Putamen (tissue), 1 donor: ENCODE measurements at places on chromosomes 7 and 10.

- no peak for DNase-seq
Observed at GRCh38 chr7:52352013-52352981, 683.1 kb upstream of the POM121L12 start.

GRCh38 chr10:96532523-96532922 is 18.8 kb upstream of the TLL2 start:
- no peak for DNase-seq

GRCh38 chr10:76309070-76309469 is 877.6 kb downstream of the LRMDA start:
- no peak for DNase-seq

- DNase-seq: peak; percentile 2
Observed at GRCh38 chr7:17185690-17186070, 112.8 kb upstream of the AHR start.

DNA sequence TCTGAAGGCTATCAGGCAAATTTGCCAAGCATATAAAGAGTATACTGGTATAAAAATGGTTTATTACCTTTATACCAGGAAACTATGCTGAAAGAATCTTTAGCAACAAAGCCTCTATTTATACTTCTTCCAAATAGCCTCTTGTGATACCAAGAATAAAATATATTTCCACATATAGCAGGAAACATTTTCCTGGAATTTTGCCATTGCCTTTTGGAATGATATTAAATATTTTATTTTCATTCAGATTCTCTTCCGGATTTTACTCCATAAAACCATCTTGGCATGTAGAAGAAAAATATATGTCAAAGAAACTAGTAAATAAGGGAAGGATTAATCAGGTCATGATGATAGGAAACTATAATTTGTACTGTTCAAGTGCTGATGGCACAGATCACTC is 17.7 kb downstream of the SOSTDC1 start:
- DNase-seq: no peak

DNA sequence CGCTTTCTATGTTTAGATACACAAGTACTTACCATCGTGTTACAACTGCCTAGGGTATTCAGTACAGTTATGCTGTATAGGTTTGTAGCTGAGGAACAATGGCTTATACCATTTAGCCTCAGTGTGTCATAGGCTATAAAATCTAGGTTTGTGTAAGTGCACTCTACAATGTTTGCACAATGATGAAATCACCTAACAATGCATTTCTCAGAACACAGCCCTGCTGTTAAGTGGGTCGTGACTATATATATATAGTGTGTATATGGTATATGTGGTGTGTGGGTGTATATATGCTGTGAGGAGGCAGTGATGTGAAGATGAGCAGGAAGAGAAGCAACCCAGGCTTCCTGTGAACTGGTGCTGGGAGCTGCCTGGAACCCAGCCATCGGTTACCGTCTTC is 65.6 kb upstream of the MKI67 start:
- DNase-seq: no peak

GRCh38 chr7:115474137-115474536 is 552.2 kb downstream of the MDFIC start:
- no peak for DNase-seq

GRCh38 chr7:44320141-44320540 is 5.3 kb downstream of the CAMK2B start:
- no peak for DNase-seq

DNA sequence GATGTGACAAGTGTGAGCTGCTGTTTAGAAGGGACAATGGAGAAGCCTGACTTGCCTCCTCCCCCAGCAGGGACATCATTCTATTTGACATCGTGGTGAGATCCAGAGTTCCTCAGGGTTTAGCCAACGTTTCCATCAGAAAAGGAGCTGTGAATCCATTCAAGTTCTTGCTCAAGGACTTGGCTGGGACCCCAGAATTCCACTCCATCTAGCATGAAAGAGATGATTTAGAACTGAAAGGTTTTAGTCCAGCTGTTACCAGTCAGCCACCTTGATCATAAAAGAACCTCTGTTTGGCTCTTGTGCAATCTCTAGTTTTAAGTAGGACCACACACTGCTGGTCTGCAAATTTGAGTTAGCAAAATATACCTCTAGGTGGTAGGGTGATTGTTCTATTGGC is 337.6 kb downstream of the FRMD4A start:
- no peak for DNase-seq

DNA sequence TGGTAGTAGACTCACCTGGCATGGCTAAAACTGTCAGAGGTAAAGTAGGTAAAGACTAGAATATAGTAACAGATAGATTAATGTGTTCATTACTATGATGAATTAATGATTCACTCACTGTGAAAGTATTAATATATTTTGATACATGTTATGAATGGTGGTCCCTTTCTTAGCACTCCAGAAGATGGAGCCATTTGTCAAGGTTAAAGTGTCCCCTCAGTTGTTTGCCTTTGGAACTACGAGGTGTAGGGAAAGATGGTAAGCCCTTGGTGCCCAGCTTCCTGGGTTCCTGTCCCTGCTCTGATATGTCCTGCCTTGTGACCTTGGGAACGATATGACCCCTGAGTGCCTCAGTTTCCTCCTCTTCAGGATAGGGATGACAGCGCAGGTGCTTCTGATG is 49.4 kb downstream of the HTRA1 start:
- DNase-seq: no peak

- DNase-seq: no peak
Observed at GRCh38 chr7:147664541-147664940, 926.0 kb upstream of the C7orf33 start.

GRCh38 chr7:2140216-2141020 is 92.3 kb downstream of the MAD1L1 start:
- no peak for DNase-seq

GRCh38 chr7:78063758-78064157 is 265.2 kb downstream of the PHTF2 start:
- DNase-seq: no peak

- no peak for DNase-seq
Observed at GRCh38 chr10:48431871-48432270, 125.4 kb downstream of the MAPK8 start.

GRCh38 chr10:62614389-62615157 is 189.9 kb upstream of the ADO start:
- no peak for DNase-seq

- no peak for DNase-seq
Observed at GRCh38 chr7:141001122-141001521, 13.6 kb downstream of the MRPS33 start.

DNA sequence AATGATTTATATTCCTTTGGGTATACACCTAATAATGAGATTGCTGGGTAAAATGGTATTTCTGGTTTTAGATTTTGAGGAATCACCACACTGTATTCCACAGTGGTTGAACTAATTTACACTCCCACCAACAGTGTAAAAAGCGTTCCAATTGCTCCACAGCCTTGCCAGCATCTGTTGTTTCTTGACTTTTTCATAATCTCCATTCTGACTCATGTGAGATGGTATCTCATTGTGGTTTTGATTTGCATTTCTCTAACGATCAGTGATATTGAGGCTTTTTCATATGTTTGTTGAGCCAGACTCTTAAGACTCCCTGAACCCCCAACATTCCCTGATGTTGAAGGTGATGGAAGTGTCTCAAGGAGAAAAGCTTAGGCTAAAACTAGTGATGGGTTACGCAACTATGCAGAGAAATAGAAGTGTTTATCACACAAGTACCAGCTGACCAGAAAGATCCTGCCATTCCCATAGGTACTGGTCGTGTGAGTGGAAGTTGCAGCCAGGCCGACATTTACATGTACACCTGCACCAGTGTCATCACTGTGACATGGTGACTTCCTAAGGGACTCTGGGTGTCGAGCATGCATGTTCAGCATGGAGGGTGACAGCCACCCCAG is 711.2 kb upstream of the NRP1 start:
- DNase-seq: no peak

DNA sequence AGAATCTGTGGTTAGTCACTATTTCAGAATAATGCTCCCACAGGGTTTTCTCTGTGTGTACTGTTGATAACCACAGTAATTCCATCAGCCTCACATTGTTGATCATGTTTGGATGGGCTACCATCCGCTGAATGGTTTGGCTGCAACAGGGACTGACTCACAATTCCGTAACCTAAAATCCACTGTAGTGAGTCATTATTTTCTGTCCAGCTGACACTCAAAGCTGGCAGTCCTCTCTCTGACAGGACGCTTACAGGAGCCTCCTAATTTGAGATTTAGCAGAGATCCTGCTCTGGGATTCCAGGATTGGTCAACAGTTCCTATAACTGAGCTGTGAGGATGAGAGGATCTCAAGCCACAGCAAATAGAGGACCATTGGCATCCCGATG is 32.7 kb downstream of the VWA2 start:
- DNase-seq: no peak

GRCh38 chr7:136803028-136803427 is 65.4 kb upstream of the CHRM2 start:
- no peak for DNase-seq

- no peak for DNase-seq
Observed at GRCh38 chr10:69492746-69493462, 41.6 kb downstream of the TSPAN15 start.

- DNase-seq: no peak
Observed at GRCh38 chr10:22568928-22569327, 145.4 kb downstream of the PIP4K2A start.
